ENCODE measurements at places on chromosomes 4 and X.

GRCh38 chr4:16140879-16141249 is 57.0 kb upstream of the PROM1 start:
- no peak for DNase-seq

GRCh38 chr4:56742080-56742871 is 61.2 kb upstream of the HOPX start:
- DNase-seq = no peak

GRCh38 chr4:158015241-158015640 is 157.6 kb downstream of the GASK1B start:
- no peak for DNase-seq

DNA sequence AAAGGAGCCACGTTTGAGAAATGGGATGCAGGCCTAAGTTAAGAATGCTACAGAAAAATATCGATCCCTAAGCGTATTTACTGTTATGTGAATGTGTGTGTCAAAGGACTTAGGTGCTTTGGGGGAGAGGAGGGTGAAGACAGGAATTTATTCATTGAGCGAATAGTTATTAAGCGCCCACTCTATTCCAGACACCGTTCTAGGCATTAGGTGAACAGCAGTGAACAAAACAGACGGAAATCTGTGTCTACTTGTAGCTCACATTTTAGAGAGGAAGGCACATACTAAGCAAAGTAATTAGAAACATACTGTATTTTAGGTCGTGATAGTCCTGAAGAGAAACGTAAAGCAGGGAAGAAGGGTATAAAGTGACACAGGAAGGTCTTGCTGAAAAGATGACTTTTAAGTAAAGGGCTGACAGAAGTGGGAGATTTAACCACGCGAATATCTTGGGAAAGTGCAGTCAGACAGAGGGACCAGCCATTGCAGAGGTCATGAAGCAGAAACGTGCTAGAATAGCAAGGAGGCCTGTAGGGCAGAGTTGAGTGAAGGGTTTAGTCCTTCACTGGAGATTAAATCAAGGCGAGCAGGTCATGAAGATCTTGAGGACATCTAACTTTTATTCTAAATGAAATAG is 541 bp downstream of the AIMP1 start:
- peak; percentile 2 for DNase-seq

DNA sequence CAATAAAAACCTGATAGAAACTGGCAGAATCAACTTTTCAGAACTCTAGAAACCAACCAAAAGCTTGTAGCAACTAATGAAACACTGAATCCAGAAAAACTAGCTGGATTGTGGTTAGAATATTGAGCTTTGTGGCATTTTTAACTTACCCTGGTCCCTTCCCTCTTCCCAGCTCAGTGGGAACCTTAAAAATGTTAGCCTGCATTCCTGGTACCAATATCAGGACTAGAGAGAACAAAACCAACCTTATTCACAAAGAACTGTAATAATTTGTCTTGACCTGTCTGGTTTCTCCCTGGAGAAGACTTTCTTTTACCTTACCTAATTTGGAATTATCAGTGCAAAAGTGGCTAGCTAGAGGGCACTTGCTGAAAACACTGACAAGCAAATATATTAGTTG is 21.2 kb downstream of the SH3D19 start:
- no peak for DNase-seq

- no peak for DNase-seq
Measured at GRCh38 chr4:57043347-57044251, 64.9 kb downstream of the POLR2B start.

DNA sequence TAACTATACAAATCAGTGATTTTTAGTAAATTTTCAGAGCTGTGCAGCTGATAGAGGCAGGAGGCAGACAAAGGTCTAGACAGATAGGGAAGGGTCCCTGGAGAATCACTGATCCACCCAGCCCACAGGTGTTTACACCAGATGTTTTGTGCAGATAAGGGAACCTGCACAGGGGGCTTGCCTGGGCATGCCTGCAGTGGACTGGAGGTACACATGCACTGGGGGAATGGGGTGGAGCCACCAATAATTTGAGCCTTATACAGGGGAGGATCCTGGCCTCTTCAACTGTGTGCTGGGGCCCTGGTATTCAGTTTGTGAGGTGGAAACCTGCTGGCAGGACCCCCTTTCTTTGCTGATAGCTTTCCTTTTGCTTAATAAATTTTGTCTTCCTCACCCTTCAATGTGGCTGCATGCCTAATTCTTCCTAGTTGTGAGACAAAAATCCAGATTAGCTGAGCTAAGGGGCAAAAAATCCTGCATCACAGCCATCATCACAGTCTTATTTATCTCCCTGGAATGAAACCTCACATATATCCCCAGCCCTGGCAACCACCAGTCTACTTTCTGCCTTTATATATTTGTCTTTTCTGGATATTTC is 102.8 kb downstream of the KDM6A start:
- no peak for DNase-seq

DNA sequence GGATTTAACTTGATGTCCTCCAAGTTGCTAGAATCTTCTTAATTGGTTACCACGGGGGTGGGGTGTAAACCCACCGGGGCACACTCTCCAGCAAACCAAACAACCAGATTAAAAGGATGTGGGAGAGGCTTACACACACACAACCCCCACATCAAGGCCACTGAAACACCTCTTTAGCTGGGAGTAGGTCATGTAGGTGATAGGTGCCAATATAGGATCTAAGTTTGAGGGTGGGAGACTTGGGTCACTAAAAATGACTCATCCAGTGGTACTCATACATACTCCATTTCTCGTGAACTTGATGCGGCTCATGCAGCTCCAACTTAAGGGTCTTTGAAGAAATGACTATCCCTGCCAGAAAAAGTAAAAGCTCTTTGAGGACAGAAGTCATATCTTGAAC is 20.5 kb upstream of the CD40LG start:
- peak; percentile 56 for DNase-seq

- DNase-seq = peak; percentile 85
Measured at GRCh38 chrX:107678957-107679740, 50.8 kb downstream of the PRPS1 start.

GRCh38 chrX:150813922-150814321 is 84.5 kb downstream of the CD99L2 start:
- DNase-seq = no peak

DNA sequence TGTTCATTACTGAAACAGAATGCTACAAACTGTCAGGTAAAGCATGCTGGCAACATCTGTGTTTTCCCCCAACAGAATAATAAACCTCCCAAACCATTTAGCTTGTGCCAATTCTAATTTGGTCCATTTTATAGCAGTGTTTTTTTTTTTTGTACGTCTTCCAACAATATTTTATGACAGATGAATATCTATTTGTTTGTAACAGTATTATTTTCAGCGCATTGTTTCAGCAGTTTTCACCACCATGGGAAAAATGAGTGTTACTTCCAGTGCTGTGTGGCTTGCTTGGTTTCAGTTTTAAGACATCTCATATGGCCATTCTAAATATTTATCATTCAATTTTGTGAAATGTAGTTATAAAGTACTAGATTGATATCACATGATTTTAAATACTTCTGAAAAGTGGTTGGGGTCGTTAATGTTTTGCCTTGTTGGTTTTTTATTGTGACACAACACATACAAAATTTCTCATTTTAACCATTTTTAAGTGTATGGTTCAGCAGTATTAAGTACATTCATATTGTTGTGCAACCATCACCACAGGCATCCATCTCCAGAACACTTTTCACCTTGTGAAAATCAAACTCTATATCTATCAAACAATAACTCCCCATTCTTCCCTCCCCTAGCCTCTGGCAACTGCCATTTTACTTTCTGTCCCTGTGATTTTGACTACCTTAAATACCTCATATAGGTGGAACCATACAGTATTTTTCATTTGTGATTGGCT is 25.6 kb upstream of the TBC1D19 start:
- DNase-seq = no peak

DNA sequence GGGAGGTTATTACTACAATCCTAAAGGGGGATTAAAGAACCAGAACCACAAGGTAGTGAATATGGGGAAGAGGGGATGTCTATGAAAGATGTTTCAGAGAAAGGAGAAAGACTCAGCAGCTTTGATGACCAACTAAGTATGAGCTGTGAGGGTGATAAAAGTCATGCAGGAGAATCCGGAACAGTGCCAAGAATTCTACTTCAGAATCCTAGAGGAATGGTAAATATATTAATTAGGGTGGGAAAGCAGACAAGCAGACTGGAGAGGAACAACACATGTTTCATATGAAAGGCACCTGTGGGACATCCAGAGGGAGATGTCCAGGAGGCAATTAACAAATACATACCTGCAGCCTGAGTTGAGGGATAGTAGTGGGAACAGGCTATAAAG is 642.2 kb upstream of the DIPK2B start:
- DNase-seq = no peak

DNA sequence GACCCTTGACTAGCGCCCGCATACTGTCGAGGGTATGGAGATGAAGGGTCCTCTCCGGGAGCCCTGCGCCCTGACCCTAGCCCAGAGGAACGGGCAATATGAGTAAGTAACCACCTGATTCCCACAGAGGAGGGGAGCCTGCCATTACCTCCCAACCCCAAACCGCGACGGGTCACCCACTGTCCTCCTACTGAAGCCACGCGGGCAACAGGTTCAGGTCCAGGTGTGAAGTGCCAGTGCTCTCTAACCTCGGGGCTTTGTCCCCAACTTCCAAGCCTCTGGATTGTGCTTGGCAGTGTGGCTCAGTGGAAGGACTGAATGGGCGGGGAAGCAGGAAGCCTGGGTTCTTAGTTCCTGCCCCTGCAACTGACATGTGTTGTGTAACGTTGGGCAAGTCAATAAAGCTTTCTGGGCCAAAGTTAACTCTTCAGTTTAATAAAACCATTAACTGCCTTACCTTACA is 694 bp downstream of the OCRL start:
- DNase-seq = no peak

DNA sequence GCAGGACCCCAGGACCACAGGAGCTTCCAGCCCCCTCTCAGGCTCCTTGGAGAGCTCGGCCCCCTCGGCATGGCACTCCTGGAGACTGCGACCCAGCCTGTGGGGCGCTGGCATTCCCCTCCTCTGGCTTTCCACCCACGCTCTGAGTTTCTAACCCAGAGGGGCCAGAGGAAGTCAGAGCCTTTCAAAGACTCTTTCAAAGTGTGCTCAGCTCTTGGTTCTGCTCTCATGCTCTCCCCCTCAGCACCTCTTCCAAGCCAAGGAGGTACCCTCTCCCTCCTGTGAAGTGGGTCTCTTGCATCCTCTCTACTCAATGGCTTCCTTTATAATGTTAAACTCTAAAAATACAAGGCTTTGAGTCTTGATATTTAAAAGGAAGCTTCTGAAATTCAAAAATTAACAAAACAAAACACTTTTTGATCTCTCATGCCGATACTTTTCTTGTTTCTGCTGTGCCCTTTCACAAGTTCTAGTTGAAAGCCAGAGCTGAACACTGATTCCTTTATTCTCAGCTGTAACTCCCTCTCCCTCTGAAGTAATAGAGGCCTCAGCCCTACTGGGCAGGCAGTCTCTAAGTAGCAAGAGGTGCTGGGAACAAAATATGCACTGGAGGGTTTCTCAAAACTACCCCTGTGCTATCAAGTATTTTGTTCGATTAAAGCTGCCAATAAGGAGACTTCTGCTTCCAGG is 82.8 kb downstream of the NAT8L start:
- DNase-seq = no peak

DNA sequence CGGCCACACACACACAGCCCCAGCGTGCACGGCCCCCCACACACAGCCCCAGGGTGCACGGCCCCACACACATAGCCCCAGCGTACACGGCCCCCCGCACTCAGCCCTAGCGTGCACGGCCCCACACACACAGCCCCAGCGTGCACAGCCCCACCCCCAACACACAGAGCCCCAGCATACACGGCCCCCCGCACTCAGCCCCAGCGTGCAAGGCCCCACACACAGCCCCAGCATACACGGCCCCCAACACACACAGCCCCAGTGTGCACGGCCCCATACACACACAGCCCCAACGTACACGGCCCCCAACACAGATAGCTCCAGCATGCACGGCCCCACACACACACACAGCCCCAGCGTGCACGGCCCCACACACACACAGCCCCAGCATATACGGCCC is 17.6 kb downstream of the GAK start:
- DNase-seq = no peak

GRCh38 chr4:188268131-188268908 is 129.1 kb downstream of the TRIML1 start:
- DNase-seq = no peak

DNA sequence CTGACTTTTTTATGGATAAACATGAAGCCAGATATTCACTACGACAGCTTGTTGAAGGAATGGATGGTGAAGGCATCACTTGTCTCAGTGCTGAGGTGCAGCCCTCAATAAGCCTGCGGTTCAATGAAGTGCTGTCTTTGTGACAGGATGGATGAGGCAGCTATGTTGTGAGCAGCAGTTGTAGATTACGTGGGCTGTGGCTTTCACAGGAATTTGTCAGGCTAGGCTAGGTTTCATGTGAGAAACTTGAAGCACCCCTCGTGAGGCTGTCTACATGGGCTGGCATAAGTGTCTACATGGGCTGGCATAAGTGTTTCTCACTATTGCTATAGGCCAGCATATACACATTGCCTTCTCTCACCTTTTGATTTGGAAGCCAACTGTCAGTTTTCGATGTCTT is 1050.0 kb downstream of the ADGRL3 start:
- no peak for DNase-seq

- peak; percentile 21 for DNase-seq
Measured at GRCh38 chr4:55553441-55554201, 6.9 kb upstream of the CLOCK start.

Measured in central memory CD4-positive, alpha-beta T cell (primary cell).